ENCODE measurements at places on chromosomes 5 and 9. TPM values are rescaled to one million over a fixed set of nuclear protein-coding genes. Genes with fewer than 3 reads are reported as not detected.

Gene GMCL2
- not detected for total RNA-seq

Gene TRIM7
- total RNA-seq = 12.7 TPM

Gene INSL6
- total RNA-seq = not detected

Gene IFT74
- total RNA-seq = 12.5 TPM

Gene IRGM
- total RNA-seq = not detected
